D721Med (cell line): ENCODE measurements at places on chromosomes 4 and X.

DNA sequence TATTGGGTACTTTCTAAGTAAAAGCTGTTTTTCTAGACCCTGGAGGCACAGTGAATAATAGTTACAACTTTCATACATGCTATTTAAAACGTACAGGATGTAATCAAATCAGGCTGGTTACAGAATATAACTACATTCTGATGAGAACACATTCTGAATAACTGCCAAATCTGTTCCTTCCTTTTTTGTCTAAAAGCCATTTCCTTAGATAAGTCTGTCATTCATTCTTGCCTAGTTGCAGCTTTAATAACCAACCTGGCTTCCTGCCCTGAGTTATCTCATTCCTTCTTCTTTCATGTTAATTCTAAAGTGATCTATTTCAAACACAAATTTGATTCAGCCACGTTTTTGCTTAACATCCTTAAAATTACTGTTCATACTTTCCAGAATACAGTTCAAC lies 189.7 kb upstream of the ITM2A start:
- no peak for DNase-seq

- DNase-seq = no peak
Measured at GRCh38 chr4:138890891-138891570, 124.5 kb upstream of the NOCT start.

DNA sequence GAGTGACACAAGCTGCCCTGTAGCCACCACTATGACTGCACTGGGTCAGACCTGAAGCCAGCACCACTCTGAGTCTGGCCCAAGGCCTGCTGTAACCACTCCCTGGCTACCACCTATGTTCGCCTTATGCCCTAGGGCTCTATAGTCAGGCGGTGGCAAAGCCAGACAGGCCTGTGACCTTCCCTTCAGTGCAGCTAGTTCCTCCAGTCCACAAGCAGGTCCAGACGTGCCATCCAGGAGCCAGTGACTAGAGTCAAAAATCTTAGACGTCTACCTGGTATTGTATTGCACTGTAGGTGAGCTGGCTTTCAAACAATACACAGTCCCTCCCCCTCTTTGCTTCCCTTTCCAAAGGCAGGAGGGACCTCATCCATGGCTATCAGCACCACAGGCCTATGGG lies 54.0 kb upstream of the RNF128 start:
- DNase-seq = no peak

GRCh38 chrX:120781403-120781802 lies 94.3 kb downstream of the CT47B1 start:
- no peak for DNase-seq

DNA sequence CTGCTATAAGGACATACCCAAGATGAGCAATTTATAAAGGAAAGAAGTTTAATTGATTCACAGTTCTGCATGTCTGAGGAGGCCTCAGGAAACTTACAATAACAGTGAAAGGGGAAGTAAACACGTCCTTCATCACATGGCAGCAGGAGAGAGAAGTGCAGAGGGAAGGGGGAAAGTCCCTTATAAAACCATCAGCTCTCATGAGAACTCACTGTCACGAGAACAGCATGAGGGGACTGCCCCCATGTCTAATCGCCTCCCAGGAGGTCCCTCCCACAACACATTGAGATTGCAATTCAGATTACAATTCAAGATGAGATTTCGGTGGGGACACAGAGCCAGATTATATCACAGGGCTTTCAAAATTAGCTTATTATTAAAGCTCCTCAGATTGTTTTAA lies 209.5 kb upstream of the PPP3CA start:
- no peak for DNase-seq

- no peak for DNase-seq
Measured at GRCh38 chr4:141580523-141580922, 55.9 kb upstream of the IL15 start.

GRCh38 chr4:152255437-152255836 lies 280.5 kb downstream of the FBXW7 start:
- no peak for DNase-seq

DNA sequence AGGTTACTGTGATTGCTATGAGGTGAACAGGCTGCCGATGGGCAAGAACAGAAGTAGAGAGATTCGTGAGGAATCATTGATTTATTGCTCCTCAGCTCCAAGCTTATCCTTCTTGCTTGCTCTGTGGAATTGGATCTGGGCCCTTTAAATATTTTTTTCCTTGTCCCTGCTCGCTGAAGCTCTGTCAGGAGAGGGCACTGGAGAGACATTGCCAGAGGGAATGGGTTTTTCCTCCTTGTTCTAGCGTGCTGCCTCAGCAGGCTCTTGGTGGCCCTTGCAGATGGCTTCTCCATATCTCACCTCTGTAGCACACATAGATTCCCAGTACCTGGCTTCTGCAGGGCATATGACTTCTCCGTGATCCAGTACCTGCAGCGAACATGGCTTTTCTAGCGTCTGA lies 67.4 kb downstream of the CNGA2 start:
- DNase-seq = no peak

GRCh38 chr4:25972984-25973745 lies 59.1 kb downstream of the SMIM20 start:
- DNase-seq = no peak

DNA sequence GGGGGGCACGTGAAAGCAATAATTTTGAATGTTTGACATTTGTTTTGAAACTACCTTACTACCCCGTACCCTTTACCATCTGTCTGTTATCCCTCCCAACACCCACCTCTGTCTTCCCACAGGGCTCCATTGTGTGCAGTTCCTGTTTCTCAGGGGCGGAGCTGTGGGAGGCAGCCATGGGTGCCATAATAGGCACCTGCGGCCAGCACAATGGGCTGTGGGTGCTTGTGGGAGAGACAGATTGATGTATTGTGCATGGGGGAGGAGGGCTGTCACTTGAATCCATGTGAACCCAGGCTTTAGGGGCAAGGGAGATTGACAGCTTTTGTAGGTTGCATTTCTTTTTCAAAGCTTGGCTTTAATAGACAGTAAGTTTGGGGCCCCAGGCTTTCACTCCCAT lies 122.6 kb upstream of the CXorf66 start:
- DNase-seq = no peak

- no peak for DNase-seq
Measured at GRCh38 chrX:83984961-83985360, 124.0 kb downstream of the CYLC1 start.

DNA sequence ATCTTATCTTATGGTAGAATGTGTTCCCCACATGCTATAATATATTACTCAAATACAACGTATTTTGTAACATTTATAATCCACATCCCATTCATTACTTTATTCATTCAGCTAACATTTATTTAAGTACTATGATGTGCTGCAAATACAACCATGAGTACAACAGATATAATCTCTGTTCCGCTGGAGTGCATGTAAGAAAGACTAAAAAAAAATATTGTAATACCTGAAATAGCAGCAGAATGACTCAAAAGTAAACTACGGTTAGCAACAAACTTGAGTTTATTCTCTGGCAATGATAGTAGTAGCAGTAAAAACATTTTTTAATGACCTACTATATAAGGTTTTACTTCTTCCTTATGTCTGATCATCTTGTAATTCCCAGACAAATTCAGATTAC lies 1776.3 kb downstream of the STIM2 start:
- DNase-seq = no peak

DNA sequence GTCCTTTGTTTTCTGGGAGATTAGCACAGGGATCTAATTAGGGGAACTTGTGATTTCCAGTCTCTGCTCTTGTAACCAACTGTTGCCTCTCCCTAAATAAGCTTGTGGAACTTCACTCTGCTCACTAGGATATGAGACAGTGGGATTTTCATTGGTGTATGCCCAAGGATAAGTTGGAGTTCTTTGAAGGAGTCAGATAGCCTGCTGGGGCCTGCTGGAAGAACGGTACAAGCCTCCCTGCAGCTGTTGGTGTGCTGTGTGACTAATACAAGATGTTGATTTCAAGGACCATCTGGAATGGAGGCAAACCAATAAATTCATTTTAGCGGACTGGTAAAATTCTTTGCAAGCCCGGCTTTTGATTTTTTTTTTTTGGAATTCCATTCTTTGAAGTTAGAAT lies 167.0 kb downstream of the AASDH start:
- DNase-seq = no peak

- DNase-seq = no peak
Measured at GRCh38 chrX:131543774-131544173, at the start of gene OR13H1. OR13H1 (plus strand) TSS chrX:131544074; CDS start chrX:131544074, 0 bp downstream.

GRCh38 chr4:104866809-104867208 lies 279.9 kb upstream of the TET2 start:
- DNase-seq = no peak

GRCh38 chr4:94590493-94590892 lies 138.8 kb downstream of the PDLIM5 start:
- DNase-seq = no peak
